ENCODE measurements at places on chromosomes 5 and 9.

GRCh38 chr5:158691631-158692255, 408.0 kb downstream of the EBF1 start:
- no peak for DNase-seq

- no peak for DNase-seq
Observed at GRCh38 chr9:128262687-128263086, 13.1 kb downstream of the GOLGA2 start.

- DNase-seq: no peak
Observed at GRCh38 chr9:135098400-135099105, 11.1 kb downstream of the OLFM1 start.

- DNase-seq: no peak
Observed at GRCh38 chr5:114054594-114054993, 307.3 kb upstream of the KCNN2 start.

DNA sequence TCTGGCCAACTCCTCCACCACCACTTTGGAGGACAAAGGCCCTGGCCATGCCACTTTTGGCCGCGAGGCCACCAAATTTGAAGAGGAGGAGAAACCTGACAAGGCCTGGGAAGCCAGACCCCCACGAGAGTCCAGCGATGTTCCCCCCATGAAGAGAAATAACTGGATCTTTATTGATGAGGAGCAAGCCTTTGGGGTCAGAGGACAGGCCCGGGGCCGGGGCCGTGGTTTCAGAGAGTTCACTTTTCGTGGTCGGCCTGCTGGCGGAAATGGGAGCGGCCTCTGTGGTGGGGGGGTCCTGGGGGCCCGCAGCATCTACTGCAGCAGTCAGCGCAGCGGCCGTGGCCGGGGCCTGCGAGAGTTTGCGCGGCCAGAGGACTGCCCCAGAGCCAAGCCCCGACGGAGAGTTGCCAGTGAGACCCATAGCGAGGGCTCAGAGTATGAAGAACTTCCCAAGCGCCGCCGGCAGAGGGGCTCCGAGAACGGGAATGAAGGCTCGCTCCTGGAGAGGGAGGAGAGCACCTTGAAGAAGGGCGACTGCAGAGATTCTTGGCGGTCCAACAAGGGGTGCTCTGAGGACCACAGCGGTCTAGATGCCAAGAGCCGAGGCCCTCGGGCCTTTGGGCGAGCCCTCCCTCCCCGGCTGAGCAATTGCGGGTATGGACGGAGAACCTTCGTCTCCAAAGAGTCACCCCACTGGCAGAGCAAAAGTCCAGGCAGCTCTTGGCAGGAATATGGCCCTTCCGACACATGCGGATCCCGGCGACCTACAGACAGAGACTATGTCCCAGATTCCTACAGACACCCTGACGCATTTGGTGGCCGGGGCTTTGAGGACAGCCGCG, 27.4 kb upstream of the POMT1 start:
- DNase-seq: no peak

GRCh38 chr5:65506961-65507360, 25.2 kb upstream of the ADAMTS6 start:
- no peak for DNase-seq

DNA sequence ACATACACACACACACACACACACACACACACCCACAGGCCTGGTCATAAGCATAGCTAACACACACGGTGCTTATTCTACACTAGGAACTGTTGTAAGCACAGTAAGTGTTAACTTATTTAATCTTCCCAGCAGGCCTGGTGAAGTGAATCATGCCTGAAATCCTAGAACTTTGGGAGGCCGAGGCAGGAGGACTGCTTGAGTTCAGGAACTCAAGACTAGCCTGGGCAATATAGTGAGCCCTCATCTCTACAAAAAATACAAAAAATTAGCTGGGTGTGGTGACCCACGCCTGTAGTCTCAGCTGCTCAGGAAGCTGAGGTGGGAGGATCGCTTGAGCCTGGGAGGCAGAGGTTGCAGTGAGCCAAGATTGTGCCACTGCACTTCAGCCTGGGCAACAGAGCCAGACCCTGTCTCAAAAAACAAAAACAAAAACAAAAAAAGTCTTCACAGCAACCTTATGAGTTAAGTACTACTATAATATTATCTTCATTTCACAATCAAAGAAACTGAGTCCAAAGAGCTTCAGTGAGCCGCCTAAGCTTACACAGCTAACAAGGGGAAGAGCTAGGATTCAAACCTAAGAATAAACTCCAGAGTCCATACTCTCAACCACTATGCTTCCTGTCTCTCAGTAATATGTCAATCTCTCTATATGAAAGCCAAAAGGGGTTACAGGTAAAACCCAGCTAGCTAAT, 2.3 kb downstream of the MEGF9 start:
- DNase-seq: no peak

DNA sequence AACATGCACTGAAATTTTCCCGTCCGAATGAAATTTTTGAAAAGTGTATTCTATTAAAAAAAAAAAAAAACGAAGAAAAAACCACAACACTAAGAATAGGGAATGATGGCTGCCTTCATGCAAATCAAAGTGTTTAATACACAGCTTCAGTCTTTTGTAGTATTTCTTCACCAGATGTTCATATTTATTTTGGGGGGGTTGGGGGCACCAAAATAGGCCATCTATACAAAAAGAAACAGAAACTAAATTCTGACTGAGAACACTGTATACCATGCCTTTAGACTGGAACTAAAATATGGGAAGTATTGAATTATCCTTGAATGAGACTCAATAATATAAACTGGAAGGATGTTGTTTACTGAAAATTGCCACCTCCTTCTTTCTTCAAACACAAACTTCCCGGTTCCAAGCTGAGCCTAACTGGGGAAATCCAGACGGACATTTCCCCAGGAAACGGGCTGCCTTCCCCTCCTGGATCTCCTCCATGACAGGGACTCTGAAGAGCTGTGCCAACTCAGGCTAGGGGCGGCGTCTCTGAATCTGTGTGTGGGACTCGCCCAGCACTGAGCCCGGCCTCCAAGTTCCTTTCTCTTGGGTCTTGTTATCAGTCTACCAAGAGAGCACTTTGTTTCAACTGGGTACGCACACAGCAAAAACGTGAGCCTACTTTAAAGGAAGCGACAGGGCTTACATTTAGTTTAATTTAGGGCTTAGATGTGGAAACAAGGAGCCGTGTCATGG, 511.3 kb upstream of the ADAMTS16 start:
- DNase-seq: no peak

DNA sequence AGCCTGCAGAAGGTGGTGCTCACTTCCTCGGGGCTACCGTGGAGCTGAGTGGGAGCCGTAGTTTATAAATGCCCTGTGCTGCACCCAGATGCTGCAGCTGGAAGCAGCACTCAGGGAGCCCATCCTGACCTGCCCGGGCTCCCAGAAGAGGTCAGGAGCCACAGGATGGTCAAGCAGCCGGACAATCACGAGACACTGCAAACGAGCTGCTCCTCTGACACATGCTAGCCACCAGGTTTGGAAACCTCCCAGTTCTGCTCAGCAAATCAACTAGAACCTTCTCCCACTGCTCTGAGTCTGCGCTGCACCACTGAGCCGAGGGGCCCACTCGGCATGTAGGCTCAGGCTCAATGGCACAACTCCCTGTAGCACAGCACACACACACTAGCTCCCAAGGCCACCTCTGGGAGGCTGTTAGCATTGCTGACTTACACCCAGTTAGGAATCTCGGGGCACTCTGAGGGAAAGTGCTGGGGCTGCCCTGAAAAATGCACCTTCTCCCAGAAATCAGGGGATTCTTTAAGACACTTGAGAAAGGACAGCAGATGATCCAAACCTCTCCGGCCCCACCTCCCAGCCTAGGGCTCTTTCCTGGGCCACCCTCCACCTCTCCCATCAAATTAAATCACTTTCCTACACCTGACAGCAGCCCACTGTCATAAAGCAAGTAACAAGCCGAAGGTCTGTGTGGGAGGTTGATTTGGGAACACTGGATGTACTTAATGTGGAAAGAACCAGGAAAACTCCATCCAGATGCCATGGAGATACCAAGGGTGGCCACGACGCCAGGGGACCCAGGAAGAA, 59.1 kb downstream of the PSMB7 start:
- no peak for DNase-seq
